GM23338 (cell line): ENCODE measurements at places on chromosomes 3 and 15.
A peak's percentile ranks its signal among the peaks of the same experiment; 100 is the strongest.

- no peak for DNase-seq
- H3K27me3 ChIP-seq = no peaks in the 10 kb centered on the region
- H3K36me3 ChIP-seq = no peaks in the 10 kb centered on the region
Observed at GRCh38 chr3:21705769-21706168, 45.2 kb downstream of the ZNF385D start.

- H3K4me3 ChIP-seq = no peak overlapping the region
- no peaks in the 10 kb centered on the region for H3K27me3 ChIP-seq
Observed at GRCh38 chr15:28123408-28124023, 24.4 kb upstream of the OCA2 start.

DNA sequence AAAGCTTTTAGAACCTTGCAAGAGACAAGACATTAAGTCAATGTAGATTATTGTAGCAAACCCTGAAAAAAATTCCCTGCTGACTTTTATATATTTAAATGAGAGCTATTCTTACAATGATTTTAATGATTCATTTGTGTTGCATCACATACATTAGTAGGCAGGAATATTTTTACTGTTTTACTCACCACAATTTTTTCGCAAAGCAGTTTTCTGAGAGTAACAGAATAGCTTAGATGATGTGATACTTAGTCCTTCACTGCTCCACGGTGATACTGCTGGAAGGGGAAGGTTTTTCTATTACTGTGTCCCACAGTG lies 43.9 kb upstream of the CLRN1 start:
- no peaks in the 10 kb centered on the region for H3K4me1 ChIP-seq
- H3K4me3 ChIP-seq = no peak overlapping the region
- no peaks in the 10 kb centered on the region for H3K27me3 ChIP-seq
- H3K27ac ChIP-seq = no peak overlapping the region
- H3K36me3 ChIP-seq = no peaks in the 10 kb centered on the region

GRCh38 chr15:53872410-53872809 lies 105.8 kb upstream of the UNC13C start:
- H3K4me3 ChIP-seq = no peak overlapping the region
- H3K27ac ChIP-seq = no peak overlapping the region
- DNase-seq = no peak
- no peaks in the 10 kb centered on the region for H3K27me3 ChIP-seq

- no peaks in the 10 kb centered on the region for H3K27me3 ChIP-seq
- H3K27ac ChIP-seq = no peak overlapping the region
- DNase-seq = no peak
- no peaks in the 10 kb centered on the region for H3K36me3 ChIP-seq
- H3K4me1 ChIP-seq = peaks cover 17% of the 10 kb centered on the region
- no peak overlapping the region for H3K4me3 ChIP-seq
Observed at GRCh38 chr3:64867224-64867623, 179.4 kb upstream of the ADAMTS9 start.

GRCh38 chr15:22866079-22866478 lies 27.6 kb downstream of the NIPA2 start:
- no peaks in the 10 kb centered on the region for H3K27me3 ChIP-seq
- H3K36me3 ChIP-seq = peaks cover 43% of the 10 kb centered on the region
- 0 out of 2 replicates have a peak overlapping the region, but pooled peaks have one; percentile 59 for H3K27ac ChIP-seq

DNA sequence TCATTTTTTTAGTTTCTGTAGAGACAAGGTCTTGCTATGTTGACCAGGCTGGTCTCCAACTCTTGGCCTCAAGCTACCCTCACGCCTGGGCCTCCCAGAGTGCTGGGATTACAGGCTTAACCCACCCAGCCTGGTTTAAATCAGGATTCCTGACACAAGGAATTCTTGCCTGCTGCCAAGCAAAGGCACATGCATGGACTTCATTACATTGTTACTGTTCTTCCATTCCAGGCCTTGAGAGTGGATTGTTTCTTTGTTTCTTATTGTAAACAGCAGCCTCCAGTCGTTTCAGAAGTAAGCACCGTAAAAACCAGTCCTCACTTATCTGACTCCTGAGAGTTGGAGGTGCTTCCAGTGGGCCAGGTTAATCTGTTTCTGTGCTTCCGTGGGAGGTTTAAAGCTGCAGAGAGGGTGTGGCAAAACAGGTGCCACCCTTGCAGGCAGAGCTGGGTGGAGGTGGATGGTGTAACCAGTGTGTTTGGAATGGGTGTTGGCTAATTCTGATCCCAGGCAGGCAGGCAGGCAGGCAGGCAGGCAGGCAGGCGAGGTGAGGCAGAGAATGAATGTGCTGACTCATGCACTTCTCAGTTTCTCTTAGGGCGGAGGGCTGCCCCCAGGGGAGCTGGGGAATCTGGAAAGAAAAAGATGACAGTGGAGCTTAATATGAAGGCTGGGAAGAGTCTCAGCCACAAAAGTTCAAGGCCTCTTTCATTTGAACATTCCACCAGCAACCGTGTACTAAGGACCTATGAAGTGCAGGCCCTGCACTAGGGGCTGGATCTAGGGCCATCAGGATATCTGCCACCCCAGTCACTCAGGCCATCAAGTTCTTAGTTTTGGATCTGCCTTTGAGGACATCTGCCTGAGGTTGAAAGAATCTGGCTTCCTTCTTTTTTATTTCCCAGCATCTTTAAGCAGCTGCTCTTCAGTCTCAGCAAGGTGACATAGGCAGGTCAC lies 37.0 kb upstream of the CDCP1 start:
- peak; percentile 43 for DNase-seq
- peaks cover 15% of the 10 kb centered on the region; the same call in 1 of the 2 replicates for H3K4me1 ChIP-seq
- H3K27me3 ChIP-seq = no peaks in the 10 kb centered on the region
- no peak overlapping the region for H3K27ac ChIP-seq

DNA sequence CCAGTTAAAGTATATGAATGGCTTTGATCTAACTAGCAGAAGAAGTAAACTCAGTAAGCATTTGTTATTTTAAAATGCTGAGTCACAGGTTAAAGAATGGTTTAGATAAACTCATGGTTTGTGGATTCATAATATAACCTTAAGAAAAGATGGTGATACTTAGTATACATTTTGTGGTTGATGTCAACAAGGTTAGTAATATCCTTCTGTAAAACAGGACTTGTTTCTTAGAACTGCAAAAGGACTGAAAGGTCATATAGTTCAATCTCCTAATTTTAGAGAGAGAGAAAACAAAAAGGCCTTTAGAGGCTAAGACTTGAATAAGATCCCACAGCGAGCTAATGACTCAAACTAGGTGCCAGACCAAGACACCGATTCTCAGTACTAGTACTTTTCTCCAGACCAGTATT lies 50.0 kb downstream of the STRIT1 start:
- no peak overlapping the region for H3K27ac ChIP-seq
- no peak for DNase-seq
- no peak overlapping the region for H3K4me3 ChIP-seq
- H3K36me3 ChIP-seq = no peaks in the 10 kb centered on the region

GRCh38 chr3:136925425-136926190 lies 32.2 kb upstream of the IL20RB start:
- H3K36me3 ChIP-seq = no peaks in the 10 kb centered on the region
- H3K4me1 ChIP-seq = peaks cover 6% of the 10 kb centered on the region; the same call in 1 of the 2 replicates
- no peak overlapping the region for H3K27ac ChIP-seq
- H3K4me3 ChIP-seq = no peak overlapping the region
- no peaks in the 10 kb centered on the region for H3K27me3 ChIP-seq
- DNase-seq = no peak
